ENCODE measurements at places on chromosomes 5 and 9.

- no peak for DNase-seq
Observed at GRCh38 chr9:132914924-132915323, 29.5 kb downstream of the TSC1 start.

DNA sequence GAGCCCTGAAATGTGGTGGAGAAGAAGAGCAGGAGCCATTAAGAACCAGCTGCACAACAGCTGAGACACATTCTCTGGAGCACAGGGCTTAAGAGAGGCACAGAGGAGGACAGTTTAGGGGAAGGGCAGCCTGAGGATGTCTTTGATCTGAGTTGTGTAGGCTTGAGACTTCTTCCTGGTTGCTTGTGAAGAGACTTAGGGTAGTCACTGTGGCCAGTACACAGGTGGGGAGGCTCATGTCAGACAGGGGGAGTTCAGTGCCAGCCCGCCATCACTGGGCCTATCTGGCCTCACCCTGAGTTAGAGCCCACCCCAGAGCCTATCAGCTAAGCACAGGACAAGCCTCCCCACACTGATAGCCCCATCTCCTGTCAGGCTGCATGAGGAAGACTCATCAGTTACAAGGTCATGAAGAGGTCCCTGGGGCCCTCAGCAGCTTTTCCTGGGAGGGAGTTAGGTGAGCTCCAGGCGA lies 19.8 kb downstream of the SLC22A4 start:
- no peak for DNase-seq

DNA sequence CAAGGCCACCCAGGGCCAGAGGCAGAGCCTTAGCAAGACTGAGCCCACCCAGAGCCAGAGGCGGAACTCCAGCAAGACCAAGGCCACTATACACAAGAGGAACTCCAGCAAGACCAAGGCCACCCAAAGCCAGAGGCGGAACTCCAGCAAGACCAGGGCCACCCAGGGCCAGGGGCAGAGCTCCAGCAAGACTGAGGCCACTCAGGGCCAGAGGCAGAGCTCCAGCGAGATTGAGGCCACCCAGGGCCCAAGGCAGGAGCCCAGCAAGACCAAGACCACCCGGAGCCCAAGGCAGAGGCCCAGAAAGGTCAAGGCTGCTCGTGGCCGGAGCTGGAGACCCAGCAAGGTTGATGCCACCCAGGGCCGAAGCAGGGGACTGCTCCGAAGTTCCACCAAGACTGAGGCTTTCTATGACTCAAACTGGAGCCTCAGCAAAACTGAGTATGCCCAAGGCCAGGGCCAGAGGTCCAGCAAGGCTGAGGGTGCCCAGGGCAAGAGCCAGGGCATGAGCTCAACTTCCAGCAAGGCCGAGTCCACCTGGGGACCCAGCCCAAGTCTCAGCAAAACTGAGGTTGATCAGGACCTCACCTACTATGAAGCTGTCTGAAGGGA lies 4.2 kb downstream of the TOR2A start:
- DNase-seq, result no peak

DNA sequence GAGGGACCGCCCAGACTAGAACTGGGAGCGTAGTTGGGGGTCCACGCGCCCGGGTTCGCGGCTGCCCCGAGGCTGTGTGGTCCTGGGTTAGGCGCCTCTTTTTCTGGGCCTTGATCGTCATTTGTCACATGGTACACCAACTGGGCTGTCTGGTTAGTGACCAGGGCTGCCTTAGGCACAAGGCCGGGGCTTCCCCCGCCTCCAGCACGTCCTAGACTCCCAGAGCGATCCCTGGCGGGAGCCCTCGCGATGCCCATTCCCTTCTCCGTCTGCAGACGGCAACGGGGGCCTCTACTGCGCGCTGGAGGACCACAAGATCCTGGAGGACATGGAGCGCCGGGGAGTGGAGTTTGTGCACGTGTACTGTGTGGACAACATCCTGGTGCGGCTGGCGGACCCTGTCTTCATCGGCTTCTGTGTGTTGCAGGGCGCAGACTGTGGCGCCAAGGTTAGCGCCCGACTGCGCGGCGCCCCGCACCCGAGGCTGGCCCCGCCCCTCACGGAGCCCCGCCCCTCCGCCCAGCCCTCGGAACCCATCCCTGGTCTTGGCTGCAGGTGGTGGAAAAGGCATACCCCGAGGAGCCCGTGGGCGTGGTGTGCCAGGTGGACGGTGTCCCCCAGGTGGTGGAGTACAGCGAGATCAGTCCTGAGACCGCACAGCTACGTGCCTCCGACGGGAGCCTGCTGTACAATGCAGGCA lies 1.5 kb downstream of the UAP1L1 start:
- DNase-seq, result no peak

DNA sequence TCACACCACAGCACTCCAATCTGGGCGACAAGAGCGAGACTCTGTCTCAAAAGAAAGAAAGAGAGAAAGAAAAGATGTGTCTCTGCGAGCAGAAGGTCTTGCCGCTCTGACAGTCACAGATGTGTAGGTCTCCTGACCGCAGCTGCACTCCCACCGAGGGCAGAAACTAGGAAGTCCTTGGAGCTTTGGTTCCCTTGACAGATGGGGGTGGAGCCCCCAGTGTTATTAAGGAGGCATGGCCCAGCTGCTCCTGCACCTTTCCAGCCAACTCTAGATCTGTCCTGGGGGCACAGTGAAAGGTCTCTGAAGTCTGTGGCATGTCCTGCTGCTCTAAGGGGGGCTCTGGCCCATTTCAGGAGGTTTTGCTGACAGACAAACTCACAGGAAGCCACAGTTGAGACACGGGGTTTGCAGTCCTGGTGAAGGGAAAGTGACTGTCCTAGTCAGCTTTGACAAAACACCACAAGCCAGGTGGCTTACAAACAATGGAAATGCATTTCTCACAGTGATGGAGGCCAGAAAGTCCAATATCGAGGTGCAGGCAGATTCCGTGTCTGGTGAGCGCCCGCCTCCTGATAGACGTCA lies 9.0 kb upstream of the DIPK1B start:
- DNase-seq, result no peak
